ENCODE measurements at places on chromosomes 2 and 18.

DNA sequence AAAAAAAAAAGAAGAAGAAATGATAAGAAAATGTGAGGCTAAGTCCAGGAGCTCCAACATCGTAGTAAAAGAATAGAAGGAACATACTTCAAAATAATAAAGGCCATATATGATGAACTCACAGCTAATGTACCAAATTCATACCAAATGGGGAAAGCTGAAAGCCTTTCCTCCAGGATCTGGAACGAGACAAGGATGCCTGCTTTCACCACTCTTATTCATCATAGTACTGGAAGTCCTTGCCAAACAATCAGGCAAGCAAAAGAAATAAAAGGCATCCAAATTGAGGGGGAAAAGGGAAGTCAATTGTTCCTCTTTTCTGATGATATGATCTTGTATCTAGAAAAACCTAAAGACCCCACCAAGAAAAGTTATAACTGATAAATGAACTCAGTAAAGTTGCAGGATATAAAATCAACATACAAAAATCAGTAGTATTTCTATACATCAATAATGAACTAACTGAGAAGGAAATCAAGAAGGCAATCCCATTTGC, 170.6 kb downstream of the METTL4 start:
- no peak for DNase-seq

- no peak for DNase-seq
Observed at GRCh38 chr2:211216221-211216620, 659.8 kb downstream of the CPS1 start.

DNA sequence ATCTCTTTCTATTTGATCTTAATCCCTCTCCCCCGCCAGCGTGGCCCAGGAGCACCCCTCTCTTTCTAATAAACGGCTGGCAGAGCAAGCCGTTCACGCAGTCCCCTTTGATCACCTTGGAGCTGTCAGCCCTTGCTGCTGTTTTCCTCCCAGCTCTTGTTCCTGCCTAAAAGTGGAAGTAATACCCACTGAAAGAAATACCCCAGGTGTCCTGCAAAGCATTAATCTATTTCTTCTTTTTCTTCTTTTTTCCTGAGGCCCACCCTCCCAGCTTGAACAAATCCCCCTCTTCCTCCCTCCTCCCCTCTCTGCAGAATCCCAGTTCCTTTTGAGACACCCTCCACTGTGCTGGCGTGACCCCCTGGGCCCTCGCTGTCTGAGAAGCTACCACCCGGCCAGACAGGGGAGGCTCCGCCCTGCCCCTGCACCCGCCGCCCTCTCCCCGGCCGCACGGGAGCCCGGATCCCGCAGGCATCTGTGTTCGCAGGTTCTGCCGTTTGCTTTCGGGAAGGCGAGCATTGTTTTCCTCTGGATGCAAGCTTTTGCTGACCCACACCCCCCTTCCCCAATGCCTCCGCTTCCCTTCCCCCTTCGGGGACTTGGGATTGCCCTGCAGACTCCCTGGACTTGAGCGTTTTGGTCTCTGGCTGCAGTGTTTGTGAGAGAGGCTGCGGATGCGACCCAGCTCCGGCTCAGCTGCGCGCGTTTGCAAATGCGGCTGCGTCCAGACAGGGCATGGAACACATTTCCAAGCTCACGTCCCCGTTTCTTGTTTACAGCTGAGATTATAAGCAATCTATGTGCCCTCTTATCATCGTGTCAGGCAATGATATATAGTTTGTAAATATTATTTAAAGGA, 631.5 kb downstream of the NYAP2 start:
- peak; percentile 53 for DNase-seq

DNA sequence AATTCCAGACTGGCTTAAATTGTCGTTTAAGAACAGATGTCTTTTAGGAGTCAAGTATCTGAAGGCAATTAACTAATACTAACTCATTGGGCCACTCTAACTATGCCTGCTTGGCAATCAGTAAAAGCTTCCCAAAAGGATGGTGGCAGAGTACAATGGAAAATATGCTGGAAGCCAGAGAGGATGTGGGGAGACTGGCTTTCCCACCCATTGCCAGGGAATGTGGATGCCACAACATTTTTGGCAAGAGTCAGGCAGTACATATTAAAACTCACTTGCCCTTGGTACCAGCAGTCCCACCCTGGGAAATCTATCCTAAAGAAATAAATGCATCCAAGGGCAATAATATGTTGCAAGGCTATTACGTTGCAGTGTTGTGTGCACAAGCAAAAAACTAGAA, 74.0 kb upstream of the FZD7 start:
- DNase-seq: no peak

- DNase-seq: no peak
Observed at GRCh38 chr2:177221534-177221933, 8.9 kb downstream of the HNRNPA3 start.

DNA sequence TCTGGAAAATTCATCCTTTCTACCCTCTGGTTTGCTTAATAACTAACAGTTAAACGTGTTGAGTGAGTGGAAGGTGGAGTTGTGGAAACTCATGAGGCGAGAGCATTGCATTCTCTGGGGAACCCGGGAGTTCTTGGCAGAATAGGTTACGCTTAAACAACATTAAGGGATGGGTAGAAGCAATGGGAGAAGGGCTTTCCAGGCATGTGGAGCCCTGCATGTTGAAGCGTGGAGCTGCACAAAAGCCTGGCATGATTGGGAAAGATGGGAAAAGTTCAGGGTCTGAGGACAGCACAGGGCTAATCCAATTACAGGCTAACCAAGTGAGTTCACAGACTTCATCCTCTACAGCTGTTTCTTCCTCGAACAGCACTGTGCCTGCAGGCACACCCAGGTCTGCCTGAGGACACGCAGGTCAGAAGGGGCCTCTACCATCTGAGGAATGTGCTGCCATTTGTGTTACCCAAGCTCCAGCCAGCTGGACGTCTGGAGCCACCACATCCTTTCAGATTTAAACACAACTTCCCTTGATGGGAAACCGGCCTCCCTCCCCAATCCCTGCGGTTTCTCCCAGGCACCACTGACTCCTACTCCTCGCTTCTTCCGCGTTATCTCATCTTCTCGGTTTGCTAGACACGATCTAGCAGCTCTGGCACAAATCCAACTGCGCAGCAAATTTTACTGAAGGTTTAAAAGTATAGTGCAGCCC, 164.2 kb downstream of the ANTXR1 start:
- peak; percentile 58 for DNase-seq

Data from left ventricle myocardium inferior (tissue), 1 donor.